ENCODE measurements at places on chromosomes 2 and 18.

GRCh38 chr2:18651842-18652774, 62.7 kb upstream of the NT5C1B start:
- no peak for DNase-seq

DNA sequence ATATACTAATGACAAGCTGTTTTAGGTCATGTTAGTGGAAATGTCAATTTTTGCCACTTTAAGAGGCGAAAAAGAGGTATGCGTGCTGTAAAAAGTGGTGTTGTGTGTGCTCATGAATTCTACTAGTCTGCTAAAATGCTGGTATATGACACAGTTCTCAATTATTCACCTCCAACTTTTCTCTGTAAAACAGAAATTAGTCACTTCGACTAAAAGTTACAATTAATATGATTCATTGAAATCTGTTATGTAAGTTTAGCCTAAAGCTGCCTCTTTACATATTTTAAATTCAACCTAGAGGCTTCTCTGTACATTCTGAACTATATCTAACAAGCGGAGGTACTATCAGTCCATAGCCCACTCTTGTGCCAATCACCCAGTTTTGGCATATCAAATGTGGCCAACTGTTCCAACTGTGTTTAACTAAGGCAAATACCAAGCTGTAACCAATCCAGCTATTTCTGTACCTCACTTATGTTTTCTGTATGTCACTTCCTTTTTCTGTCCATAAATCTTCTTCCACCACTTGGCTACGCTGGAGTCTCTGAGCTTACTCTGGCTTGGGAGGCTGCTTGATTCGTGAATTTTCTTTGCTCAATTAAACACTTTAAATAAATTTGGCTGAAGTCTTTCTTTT, 20.8 kb downstream of the BAZ2B start:
- DNase-seq = no peak

GRCh38 chr2:98093611-98094010, 6.6 kb downstream of the VWA3B start:
- no peak for DNase-seq

- no peak for DNase-seq
Measured at GRCh38 chr2:185689906-185690539, 48.6 kb upstream of the FSIP2 start.

GRCh38 chr2:47656715-47657600, 126.0 kb upstream of the MSH6 start:
- DNase-seq = no peak

DNA sequence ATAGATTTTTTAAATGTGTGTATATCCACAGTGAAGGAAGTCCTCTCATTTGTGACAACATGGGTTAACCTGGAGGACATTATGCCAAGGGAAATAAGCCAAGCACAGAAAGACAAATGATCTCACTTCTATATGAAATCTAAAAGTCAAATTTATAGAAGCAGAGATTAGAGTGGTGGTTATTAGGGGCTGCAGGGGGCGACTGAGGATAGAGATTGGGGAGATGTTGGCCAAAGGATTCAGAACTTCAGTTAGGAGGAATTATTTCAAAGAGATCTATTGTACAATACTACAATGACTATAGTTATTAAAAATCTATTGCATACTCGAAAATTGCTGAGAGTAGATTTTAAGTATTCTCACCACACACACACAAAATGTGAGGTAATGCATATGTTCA, 252.4 kb upstream of the SLC39A10 start:
- DNase-seq = no peak

All from NCI-H748 treated with DMSO at 0.1 percent for 48 hours (cell line).